ENCODE measurements at places on chromosomes 5 and 9.
A peak's percentile ranks its signal among the peaks of the same experiment; 100 is the strongest.

DNA sequence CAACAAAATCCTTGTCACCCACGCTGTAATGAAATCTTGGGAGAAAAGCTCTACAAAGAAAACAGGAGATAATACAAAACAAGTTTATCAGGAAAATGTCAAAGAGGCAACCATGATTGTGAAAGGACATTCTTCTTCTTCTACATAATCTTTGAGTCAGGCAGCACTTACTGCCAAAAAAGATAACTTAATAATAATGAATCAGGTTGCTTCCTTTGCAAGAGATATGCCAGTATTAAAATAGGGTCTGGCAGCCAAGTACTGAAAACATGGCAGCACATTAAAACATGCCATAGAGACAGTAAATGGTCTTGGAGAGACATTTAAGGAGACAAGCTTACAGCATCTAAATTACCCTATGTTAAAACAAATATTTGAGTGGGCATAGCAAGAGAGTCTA lies 1573.4 kb downstream of the EFNA5 start:
- DNase-seq: no peak

- no peak for DNase-seq
Observed at GRCh38 chr9:83312537-83312936, 225.7 kb downstream of the FRMD3 start.

DNA sequence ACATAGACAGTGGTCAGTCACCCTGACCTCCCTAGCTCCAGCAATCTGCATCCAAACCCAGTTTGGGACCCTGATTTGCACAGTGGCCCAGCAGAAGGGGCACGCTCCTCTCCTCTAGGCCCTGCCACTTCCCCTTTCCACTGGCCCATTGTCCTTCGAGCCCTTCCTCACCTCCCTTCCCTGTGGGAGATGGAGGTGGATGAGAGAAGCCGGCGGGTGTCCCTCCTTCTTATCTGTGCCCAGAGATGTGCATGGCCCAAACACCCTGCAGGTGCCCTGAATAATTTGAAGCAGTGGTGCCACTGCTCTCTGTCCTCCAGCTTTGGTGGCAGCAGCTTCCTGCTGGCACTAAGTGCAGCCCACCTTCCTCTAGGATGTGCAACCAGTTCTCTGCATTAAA lies 140.0 kb downstream of the BARX1 start:
- no peak for DNase-seq

- no peak for DNase-seq
Observed at GRCh38 chr9:37990404-37991015, 78.5 kb downstream of the SHB start.

DNA sequence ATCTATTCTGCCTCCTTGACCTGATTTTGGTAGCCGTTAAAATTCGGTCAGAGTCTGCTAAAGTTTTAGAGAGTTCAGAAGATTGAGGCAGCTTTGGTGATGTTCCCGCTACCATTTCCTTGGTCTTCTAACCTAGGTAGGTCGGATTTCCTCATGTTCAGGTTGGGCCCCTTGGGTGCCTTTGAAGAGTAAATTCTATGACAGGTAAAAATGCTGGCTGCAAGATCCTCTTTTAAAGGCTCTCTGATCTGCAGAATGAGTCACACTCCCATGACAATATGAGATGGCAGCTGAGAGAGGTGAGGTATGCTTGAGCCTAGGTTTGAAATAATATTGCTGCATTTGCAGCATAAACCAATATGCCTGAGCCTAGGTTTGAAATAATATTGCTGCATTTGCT lies 198.9 kb downstream of the TSSK1B start:
- no peak for DNase-seq

DNA sequence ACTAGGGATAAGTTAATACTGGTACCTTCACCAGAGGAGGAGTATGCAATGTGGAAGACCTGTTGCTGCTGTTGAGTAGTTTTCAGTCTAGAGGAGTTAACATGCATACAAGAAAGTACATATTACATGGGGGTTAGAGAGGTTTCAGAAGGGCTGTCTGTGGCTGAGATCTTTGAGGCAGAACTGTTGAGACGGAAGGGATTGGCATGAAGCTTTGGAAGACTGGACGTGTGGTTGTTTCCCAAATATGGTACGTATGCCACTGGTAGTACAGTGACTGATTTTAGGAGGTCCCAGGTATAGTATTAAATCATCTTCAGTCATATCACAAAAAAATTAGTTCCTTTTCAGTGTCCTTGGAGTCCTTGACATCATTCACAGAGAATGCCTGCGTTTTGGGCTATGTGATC lies 17.6 kb downstream of the TNFAIP8 start:
- DNase-seq: no peak

- no peak for DNase-seq
Observed at GRCh38 chr5:93601802-93602155, 18.8 kb downstream of the NR2F1 start.

- no peak for DNase-seq
Observed at GRCh38 chr9:108149326-108149725, 659.8 kb upstream of the KLF4 start.

DNA sequence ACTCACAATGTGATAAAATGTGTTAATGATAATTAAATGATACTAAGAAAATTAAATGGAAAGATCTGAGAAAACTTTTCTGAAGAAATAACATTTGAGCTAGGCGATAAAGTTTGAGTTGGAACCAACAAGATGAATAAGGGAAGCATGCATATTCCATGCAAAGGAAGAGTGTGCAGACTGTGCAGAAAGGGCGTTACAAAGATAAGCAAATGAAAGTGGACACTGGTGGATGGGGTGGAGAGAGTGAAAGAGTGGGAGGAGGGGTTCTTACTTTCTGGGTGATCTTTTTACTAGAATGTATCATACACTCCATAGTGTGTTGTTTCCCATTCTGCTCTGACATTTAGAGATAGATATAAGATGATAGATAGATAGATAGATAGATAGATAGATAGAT lies 138.7 kb downstream of the HTR1A start:
- no peak for DNase-seq

DNA sequence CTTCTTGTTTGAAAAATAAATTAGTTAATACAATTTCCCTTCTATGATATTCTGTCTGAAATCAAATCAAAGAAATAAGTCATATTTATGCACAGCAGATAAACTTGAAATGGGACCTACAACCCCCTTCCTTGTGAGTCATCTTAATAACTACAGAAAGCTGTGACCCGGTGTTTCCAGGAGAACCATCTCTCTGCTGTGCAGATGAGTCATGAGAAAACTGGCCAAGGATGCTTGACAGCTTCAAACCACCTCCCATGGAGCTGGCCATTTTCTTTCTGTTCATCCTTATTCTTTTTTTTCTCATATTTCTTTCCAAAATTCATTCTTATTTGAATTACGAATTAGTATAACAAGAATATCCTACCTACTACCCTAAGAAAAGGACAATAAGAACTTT lies 43.4 kb upstream of the NR4A3 start:
- peak; percentile 80 for DNase-seq

- no peak for DNase-seq
Observed at GRCh38 chr9:111965566-111966019, 69.0 kb downstream of the UGCG start.
